ENCODE measurements at places on chromosomes 12 and 14.

GRCh38 chr14:28630100-28630499 lies 136.5 kb upstream of the FOXG1 start:
- DNase-seq, result no peak

GRCh38 chr12:22687361-22688076 lies 62.5 kb downstream of the ETNK1 start:
- peak; percentile 78 for DNase-seq

DNA sequence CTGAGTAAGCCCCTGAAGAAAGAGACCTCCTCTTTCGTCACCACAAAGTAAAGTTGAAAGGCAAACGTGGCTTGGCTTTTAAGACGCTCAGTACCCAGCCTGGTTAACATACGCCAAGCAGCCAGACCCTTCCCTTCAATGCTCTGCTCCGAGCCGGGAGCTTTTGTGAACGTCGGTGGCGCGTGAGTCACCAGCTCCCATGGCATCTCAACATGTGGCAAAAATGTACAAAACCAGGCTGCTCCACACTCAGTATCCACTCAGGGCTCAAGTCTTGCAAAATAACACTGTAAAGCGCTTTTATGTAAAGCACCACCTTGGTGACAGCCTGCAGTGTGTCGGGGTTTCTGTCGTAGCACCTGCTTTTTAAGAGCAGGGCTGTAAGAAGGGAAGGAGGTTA lies 89.0 kb downstream of the SETD3 start:
- peak; percentile 80 for DNase-seq

GRCh38 chr12:58529114-58529665 lies 391.1 kb downstream of the LRIG3 start:
- DNase-seq, result peak; percentile 59

DNA sequence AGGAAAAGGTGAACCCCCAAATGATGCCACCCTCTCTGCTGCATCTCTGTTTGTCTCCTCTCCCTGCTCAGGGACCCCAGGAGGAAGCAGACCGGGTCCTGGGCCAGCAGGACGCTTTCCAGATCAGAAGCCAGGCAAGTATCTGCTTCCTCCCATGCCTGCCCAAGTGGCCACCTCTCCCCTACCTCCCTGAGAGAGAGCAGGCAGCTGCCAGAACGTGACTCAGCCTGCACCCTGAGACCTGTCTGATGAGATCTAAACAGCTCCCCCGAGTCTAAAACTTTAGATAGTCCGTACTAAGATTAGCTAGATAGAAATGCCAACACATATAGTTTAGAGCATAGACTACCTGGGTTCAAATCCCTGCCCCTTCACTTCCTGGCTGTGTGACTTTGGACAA lies 31.2 kb upstream of the OAS1 start:
- no peak for DNase-seq

GRCh38 chr12:57630891-57631433 lies 2.0 kb downstream of the B4GALNT1 start:
- DNase-seq, result no peak

GRCh38 chr14:20934148-20934762 lies 21.0 kb upstream of the RNASE2 start:
- no peak for DNase-seq

GRCh38 chr12:97456571-97457188 lies 5.9 kb upstream of the RMST start:
- no peak for DNase-seq

DNA sequence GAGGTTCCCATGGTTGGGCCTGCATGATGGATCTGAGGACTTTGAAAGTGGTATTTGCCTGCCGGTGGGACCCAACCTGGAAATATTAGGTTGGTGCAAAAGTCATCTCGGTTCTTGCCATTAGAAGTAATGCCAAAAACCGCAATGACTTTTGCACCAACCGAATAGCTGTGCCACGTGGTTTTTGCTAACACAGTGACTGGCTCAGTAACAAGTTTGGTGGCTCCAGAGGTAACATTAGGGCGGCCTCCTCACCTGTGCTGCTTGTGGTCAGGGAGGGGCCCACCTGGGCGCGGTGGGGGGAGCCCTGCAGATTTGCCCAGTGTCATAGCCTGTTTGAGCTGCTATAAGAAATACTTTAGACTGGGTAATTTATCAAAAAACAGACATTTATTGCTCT lies 1.8 kb downstream of the BDKRB2 start:
- DNase-seq, result no peak

GRCh38 chr14:97916669-97917568 lies 1119.7 kb downstream of the VRK1 start:
- no peak for DNase-seq

GRCh38 chr14:100881211-100882025 lies 22.1 kb downstream of the RTL1 start:
- no peak for DNase-seq

- peak; percentile 11 for DNase-seq
These were observed 65.2 kb downstream of the EP400 start for GRCh38 chr12:132014915-132015280.

GRCh38 chr14:33717866-33718265 lies 233.0 kb downstream of the EGLN3 start:
- no peak for DNase-seq

Measured in astrocyte of the hippocampus (primary cell).